ENCODE measurements at places on chromosomes 12 and 14.

GRCh38 chr12:52132754-52133161, 53.3 kb downstream of the SMIM41 start:
- DNase-seq, result peak; percentile 64

GRCh38 chr14:103070971-103071542, 13.0 kb upstream of the LBHD2 start:
- DNase-seq, result no peak

- peak; percentile 52 for DNase-seq
Measured at GRCh38 chr12:75437564-75437963, 43.0 kb upstream of the GLIPR1 start.

DNA sequence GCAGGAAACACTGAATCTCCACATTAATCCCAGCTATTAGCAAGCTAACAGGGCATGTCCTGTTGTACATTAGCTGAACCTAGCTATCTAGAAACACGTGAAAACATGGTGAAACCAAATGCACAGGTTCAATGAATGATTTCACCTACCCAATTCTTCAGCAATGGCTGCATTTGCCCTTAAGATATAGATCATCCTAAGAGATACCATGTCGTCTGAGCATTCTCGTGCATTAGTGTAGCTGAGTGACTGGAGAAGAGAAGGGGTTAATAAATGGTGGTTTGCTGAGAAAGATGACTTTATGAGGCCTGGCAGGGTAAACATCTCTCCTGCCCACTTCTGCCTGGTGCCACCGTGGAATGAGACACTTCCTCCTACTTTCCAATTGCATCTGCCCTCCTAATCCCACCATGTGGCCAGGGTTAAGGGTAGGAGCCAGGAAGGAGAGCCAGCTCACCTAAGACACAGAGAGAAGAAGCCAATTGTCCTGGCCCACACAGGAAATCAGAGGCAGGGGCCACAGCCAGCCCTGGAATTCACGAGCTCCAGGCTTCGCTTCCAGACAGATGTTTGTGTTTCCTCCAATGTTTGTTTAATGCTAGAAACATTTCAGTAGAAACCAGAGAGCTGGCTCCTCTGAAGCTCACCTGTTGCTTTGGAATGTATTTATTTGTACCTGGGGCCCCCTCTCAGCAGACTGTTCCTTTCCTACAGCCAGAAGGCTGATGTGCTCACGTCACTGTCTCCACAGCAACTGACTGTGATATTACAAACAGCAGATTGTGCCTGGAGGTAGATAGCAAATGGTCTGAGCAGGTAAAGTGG, 126.0 kb upstream of the PARP11 start:
- DNase-seq, result peak; percentile 97

DNA sequence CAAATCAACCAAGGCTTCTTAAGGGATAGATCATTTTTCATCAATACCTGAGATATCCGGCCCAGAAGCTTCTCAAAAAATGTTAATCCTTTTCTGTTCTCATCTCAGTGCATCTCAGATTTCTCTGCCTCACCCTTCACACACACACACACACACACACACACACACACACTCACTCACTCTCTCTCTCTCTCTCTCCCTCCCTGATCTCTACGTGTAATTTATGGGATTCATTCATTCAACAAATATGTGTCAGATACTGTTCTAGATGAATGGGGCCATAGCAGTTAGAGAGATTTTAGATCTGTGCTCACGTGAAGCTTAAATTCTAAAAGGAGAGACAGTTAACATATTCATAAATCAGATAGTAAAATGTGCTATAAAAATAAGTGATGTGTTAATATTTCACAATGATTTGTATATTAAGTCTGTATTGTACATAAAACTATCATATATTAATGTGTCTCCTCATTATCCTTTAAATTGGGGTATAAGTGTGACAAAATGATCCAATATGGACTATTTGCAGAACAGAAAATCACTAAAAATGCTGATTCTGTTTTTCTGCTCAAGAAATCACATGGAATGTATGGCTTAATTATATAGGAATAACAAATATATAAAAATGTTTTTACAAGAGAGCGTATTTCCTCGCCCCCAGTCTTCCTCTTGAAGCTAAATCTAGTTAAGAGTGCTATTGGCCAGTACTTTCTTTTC, 7.3 kb upstream of the FRMD6 start:
- DNase-seq, result no peak

DNA sequence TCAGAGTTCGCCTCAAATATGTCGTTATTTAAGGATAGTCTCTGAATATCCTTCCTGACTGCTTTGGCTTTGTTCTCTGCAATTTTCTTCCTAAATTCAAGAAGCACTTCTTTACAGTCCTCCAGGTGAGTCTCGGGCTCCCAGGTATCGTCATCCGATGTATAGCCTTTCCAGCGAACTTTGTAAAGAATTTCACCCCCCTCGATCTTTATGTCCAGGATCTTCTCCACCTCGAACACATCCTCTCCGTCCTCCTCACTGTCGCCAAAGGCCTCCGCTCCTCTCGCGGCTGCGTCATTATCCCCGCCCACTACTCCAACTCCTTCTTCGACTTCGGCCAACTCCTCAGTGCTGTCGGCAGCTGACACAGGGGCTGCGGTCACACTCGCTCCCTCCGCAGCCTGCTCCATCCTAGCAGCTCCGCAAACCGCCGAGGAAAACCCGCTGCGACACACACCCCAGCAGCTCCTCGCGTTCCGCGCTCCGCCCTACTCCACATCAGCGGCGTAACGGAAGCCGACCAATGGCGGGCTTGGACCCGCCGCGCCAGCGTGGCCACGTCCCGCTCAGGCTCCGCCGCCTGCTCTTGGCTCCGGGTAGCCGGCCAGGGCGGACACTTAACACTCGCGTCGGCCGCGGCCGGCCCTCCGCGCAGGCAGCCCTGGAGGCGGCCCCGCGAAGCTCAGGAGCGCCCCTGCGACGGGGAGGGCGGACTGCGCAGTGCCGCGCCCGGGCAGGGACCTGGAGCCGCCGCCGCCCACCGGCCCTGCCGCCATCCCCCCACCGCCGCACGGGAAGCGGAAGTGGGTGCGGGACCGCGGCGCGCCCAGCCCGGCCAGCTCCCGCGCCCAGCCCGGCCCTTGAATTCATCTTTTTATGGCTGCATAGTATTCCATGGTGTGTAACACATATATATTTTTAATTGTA, 4.1 kb downstream of the CD163L1 start:
- DNase-seq, result peak; percentile 36

GRCh38 chr14:23468704-23469126, 788 bp upstream of the NGDN start:
- no peak for DNase-seq

DNA sequence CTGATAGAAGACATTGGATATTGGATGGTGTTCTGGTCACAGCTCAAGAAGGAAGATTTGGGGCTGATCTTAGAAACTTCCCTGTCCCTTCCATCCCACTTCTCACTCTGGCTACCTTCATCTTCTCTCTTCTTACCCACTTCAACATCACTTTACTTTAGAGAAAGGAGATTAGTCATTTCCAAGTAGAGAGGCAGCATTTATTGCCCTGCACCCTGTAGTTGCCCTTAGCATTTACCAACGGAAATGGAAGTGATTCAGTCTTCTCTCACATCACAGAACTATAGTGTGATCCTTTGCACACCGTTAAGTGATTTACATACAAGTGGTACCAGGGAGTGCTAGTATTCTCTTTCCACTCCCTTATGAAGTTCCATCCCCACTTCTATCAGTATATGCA, 52.4 kb downstream of the PHLDA1 start:
- peak; percentile 94 for DNase-seq

DNA sequence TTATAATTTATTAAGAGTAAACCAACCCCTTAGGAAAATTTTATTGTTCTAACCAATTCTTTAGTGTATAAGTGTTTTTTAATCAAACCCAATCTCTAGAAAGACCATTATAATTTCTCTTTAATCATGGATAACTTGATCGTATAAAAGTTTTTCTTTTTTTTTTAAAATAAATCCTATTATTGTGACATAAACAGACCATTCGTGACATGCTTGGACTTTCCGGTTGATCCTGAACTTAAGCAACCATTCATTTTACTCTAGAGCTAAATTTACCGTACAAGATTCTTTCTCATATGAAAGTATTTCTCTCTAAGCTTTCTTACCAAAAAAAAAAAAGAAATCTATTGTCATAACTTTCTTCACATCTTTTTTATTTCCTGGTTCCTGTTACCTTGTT, 32.6 kb upstream of the SLC38A4 start:
- no peak for DNase-seq

GRCh38 chr12:57865084-57865751, 18.7 kb upstream of the CTDSP2 start:
- DNase-seq, result peak; percentile 78

DNA sequence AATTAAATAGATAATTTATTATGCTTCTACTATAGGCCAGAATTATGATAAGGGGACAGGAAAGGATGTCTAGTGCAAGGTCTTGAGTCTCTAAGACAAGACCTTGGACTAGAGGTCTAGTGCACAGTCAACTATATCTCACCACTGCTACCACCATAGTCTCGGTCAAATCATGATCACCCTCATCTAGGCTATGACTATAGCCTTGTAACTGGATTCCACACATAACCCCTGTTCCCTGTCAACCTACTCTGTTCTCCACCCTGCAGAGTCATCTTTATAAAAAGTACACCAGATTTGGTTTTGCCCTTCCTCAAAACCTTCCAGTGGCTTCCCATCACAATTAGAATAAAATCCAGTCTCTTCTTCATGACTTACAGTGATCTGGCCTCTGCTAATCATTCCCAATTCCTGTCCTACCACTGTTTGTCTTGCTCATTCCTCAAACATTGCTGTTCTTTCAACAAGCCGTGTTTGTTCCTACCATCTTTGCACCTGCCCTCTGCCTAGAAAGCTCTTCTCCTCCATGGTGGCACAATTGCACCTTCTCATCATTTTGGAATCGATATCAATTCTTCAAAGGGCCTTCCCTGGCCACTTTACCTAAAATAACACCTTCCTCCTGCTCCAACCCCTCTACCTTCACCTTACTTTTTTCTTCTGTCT, 169.4 kb downstream of the FOXN3 start:
- DNase-seq, result peak; percentile 33

- peak; percentile 86 for DNase-seq
Measured at GRCh38 chr14:22390824-22391461, 198.1 kb downstream of the DAD1 start.

GRCh38 chr14:51165415-51165814, 70.5 kb upstream of the TRIM9 start:
- peak; percentile 51 for DNase-seq

GRCh38 chr12:13588574-13588973, 392.0 kb downstream of the EMP1 start:
- no peak for DNase-seq

GRCh38 chr12:96069511-96070231, 34.3 kb upstream of the LTA4H start:
- no peak for DNase-seq

DNA sequence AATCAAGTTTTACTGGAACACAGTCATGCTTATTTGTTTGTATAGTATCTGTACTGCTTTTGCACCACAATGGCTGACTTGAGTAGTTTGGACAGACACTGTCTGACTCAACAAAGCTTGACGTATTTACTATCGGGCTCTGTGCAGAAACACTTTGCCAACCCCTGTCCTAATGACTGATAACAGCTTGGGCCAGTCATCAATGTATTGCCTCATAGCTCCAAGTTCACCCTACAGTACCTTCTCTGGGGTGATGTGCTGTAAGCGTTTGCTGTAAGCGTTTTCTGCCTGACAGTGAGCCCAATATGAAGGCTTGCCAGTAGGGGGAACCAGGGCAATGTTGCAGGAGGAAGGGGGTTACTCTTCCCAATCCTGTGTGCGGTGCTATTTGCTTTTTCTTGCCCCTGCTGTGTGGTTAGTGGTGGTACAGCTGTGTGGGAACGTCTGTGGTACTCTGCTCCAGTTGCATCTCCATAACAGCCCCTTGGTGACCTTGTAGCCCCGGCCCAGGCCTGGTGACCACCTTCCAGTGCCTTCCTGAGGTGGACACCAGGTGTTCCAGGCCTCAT, 5.4 kb upstream of the CCDC177 start:
- DNase-seq, result peak; percentile 99

DNA sequence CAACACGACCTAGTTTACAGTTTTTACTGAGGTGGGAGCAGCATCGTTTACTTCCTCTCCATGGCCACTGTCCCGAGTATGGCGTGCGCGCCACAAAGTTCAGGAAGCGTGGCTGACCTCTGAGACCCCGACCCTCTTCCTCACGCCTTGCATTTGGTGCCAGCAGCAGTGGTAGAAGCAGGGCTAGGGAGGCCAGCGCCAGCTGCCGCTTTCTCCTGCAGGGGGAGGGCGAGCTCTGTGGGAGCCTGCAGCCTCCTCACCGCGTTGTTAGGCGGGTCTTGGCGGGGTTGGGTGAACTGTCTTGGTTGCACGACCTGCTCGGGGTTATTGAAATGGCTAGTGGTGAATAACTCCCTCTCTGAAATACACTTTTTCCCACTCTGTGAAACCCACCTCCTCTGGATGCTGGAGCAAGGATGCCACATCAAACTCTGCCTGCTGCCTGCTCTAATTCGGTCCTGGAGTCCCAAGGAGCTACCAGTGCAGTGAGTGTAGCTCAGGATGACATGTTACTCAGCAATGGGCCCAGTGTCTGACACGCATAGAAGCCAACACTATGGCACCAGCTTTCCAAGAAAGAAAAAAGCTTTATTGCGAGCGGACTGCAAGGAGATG, 22.3 kb upstream of the TDRD9 start:
- no peak for DNase-seq

GRCh38 chr14:83798421-83798820, 1731.5 kb upstream of the FLRT2 start:
- no peak for DNase-seq

DNA sequence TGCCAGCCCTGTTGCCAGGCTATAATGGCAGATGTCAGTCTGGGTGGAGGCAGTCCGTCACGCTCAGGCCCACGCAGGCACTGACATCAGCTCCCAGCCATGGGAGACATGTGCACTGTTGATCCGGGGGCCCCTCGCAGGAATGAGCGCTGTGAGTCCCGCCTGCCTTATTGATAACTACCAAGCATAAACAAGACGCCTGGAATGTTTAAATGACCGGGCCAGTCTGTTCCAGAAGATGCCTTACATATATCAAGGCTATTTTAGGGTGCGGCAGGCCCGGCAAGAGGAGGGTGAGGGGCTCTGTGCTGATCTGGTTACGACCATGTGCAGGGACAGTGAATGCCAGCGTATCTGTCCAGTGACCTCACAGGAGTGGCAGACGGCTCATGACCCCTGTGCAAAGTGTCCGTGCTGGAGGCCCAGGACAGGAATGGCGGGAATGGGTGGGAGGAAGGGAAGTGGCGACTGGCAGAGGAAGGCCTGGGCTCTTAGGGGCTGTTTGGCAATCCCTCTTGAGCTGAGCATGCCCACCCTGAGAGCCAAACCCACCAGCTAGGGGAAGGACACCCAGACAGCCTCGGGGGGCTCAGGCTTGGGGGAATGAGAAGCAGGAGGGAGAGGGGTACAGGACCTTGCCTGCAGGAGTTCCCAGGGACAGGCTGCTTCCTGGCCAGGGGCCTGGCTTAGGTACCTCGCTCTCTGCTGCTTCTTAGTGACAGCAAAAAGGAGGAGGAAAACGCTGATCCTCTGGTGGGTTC, 49.3 kb downstream of the DLK1 start:
- no peak for DNase-seq

GRCh38 chr14:68359837-68360552, 432.9 kb downstream of the ZFP36L1 start:
- DNase-seq, result peak; percentile 58

All from bronchial epithelial cell (primary cell).